HS-27A (cell line): ENCODE measurements at places on chromosomes 5 and 9.

DNA sequence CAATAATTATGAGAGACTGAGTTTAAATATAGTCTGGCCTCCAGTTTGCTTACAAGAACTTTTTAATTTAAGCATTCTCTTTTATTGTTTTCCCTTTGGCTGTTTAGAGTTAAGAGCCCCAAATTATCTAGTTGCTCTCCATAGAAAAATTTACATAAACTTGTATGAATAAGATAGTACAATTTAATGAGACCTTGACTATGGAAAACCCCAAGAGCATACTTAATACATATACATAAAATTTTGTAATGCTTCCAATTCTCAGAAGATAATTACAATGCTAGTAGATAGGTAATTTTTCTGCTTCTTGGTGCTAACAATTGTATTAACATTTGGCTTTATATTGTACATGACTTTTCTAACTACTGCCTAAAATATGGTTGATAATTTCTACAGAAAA is 20.3 kb upstream of the MSH3 start:
- no peak for DNase-seq

GRCh38 chr5:40503439-40503838 is 176.3 kb upstream of the PTGER4 start:
- DNase-seq = no peak

GRCh38 chr5:143084407-143084806 is 314.2 kb downstream of the ARHGAP26 start:
- no peak for DNase-seq

DNA sequence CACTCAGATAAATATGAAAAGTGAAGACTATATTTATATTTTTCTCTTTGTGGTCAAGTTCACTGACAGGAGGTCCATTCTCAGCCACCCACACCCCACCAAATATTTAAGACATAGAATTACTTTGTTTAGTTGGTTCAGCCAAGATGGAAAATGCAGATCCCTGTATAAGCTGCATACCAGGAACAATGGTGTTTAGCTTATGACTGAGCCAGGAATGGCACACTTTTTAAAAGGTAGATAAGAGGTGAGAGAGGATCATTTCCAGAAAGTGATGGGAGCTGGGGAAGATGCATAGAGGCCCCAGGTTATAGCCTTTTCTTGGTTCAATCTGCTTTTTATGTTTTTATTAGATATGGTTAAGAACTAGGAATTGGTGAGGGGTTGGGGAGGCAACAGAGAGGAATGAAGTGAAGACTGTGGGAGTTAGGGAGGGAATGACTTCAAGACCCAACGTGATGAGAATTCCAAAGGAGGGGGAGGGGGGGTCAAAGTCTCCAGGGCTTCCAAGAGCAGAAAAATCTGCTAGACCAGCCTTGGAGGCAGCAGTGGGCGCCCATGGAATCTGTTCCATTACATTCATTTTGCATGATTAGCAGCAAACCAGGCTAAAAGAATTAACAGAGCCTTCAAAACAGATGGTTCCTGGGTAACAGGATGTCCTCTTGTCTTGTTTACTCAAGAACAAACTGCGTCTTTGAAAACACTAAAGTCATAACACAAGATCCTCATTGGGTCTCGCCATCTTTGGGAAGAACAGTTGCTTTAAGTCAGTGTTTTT is 95.2 kb downstream of the FGF1 start:
- DNase-seq = no peak

GRCh38 chr5:143644727-143645126 is 167.2 kb upstream of the HMHB1 start:
- DNase-seq = no peak

- no peak for DNase-seq
Measured at GRCh38 chr5:177369645-177370440, 12.1 kb downstream of the RGS14 start.

GRCh38 chr5:60209146-60209840 is 315.8 kb upstream of the PDE4D start:
- no peak for DNase-seq

DNA sequence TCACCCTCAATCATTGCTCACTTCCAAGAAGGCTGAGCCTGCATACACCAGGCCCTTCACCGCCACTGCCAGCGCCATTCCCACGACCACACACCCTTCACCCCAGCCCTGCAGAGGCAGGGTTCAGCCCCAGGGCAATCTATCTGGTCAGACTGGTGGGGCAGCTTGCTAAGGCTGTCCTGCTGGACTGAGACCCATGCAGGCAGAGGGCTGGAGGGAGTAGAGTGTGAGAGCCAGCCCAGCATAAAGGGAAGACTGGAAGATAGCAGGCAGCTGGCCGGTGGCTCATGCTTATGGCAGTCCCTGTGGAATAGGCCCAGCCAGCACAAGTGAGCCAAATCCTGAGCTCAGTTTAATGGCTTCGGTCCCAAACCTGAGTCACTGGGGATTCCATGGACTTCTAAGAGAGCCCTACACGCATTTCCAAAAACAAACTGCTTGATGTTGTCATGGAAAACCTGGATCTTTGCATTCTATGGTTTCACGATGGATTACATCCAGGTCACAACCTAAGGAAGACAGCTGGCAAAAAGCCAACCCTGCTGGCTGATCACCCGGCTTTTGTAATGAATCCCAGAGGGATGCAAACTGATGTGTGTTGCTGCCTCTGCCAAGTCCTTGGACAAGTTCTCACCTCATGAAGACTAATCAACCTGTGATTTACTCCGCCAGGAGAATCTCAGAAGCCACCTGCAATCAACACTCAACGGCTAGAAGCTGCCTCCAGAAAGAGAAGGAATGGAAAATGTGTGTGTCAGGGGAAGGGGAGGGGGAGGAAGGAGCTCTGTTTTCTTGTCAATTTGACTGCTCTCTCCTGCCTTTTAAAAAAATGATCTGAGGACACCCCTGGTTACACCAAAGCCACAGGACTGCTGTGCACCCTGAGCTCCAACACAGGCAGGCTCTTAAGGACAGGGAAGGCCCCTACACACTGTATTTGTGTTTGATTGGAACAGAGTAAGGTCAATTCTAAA is 143.6 kb downstream of the LHFPL2 start:
- DNase-seq = peak; percentile 86

GRCh38 chr9:96612966-96613589 is 6.6 kb downstream of the CDC14B start:
- DNase-seq = no peak

GRCh38 chr5:75551471-75551870 is 39.8 kb downstream of the POLK start:
- peak; percentile 24 for DNase-seq

GRCh38 chr5:51621156-51621555 is 237.9 kb downstream of the ISL1 start:
- DNase-seq = no peak

DNA sequence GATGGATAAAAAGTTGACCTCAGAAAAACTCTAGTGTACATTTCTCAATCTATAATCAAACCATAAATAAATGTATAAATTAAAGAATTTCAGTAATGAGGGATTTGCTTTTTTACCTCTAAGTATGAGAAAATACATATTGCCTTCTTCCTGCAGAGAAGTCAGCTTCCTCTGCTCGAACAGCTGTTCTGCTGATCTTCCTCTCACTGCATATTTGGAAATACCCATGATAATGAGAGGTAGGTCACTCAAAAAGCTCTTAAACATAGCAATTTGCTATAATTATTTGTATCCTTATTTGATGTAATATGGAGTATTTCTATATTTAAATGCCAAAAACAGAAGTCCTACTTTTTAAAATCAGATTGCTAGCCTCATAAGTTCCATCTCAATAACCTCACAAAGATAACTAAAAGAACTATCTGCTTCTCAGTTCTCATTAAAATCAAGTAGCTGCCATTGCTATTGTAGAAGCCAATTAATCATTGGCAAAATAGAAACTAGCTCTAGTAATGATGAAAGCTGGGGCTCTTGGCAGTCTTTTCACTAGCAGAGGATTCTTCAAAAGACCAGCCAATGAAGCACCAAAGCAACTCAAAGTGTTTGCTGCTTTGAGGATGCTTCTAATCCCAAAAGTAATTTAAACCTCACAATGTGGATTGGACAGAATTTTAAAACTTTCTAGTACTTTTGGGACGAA is 35.7 kb upstream of the OR13D1 start:
- no peak for DNase-seq

DNA sequence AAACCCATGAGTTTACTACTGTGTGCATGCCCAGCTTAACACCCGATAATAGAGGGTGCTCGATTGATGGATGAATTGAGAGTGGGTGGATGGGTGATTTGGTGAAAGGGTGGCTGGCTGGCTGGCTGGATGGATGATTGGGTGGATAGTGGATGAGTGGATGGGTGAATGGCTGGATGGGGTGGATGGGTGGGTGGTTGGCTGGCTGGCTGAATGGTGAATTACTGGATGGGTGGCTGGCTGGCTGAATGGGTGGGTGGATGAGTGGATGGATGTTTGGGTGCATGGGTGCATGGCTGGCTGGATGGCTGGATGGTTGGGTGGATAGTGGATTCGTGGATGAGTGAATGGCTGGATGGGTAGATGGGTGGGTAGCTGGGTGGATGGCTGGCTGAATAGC is 201.1 kb downstream of the IRX1 start:
- DNase-seq = no peak

- DNase-seq = no peak
Measured at GRCh38 chr5:10631316-10631996, 67.6 kb downstream of the ANKRD33B start.

DNA sequence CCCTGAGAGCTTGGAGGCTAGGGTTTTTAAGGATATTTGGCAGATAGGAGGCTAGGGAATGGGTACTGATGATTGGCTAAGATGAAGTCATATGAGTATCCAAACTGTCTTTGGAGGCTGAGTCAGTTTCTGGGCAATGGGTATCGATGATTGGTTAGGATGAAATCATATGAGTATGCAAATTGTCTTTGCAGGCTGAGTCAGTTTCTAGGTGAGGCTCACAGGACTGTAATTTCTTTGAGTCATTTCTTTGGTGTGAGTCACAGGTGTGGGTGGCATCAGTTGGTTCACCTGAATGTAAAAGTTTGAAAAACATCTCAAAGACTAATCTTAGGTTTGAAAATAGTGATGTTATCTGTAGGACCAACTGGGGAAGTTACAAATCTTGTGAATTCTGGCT is 1068.0 kb downstream of the NR2F1-AS1 start:
- DNase-seq = no peak

DNA sequence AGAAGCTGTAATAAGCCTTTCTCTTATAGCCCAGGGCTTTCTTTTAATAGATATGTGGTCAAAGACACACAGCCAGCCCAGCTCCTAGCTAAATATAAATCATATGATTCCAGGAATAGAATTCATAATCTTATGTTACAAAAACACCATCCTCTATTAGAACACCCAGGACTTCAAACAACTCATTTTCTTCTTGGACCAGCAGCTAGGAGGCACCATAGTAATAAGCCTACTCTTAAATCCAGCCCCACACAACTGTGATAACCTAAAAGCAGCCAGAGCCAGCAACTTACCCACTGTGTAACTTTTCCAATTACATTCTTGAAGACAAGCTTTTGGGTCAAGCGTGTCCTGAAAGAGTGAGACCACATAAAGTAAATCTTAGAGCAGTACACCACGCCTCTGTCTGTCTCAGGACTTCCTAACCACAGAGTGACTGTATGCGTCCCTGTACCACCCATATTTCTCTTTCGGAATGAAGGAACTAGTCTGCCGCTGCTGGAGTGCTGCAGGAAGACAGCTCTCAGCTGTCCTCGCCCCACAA is 223.8 kb downstream of the TLE1 start:
- DNase-seq = no peak

DNA sequence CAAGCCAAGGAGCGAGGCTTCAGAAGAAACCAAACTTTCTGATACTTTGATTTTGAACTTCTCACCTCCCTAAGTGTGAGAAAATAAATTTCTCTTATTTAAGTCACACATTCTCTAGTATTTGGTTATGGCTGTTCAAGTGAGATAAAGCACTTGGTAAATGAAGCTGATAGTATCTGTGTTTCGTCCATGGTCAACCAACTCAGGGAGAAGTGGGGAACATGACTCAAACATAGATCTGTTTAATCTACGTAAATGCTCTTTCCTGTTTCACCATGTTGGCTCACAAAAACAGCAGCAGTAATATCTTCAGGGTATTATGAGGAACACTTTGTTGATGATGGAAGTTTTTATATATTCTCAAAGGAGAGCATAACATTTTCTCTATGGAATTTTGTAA is 2167.2 kb upstream of the C9orf72 start:
- no peak for DNase-seq

GRCh38 chr9:136527721-136528710 is 17.8 kb downstream of the NOTCH1 start:
- DNase-seq = no peak

DNA sequence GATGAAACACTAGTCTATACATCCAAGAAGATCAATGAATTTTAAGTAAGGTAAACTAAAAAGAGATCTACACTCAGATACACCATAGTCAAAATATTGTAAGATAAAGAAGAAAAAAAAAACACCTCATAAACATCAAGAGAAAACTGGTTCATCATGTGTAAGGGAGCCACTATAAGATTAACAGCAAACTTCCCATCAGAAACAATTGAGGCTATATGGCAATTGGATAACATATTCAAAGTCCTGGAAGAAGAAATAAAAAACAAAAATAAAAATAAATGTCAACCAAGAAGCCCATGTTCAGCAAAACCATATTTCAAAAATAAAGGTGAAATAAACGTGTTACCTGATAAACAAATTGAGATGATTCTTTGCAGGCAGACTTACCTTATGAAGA is 3.6 kb downstream of the OR13C8 start:
- DNase-seq = no peak

DNA sequence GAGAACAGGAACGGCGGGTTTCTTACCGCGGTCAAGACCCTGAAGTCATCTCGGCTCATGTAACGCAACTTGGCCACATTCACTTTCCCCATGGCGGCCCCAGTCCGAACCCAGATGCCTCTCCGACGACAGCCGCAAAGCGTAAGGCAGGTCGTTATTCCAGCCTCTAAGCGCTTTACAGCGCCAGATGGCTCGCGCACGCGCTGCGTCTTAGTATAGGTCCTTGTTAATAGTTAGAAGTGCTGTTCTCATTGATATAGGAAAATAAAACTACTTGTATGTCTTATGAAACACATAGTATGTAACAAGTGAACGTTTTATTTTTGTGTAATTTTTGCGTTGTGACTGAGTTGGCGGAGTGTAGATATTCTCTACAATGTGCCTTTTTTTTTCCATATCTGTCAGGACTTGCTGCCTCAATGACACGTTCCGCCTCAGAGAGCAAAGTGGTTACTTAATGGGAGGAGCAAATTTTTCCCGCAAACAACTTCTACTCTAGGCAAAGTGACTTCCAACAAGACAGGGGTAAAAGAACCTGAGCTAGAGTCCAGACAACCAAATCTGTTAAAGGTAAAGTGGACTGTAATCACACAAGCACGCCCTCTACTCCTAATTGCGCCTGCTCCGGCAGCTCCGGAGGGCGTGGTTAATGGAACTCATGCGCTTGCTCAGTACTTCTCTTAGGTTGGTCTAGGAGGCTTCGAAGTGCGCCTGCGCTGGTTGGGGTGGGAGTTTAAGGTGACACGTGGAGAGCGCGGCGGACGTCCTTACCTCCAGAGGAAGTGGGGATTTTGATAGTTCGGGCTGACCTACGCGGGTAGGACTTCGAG is at the start of gene RIOK2:
Gene RIOK2 (minus strand): TSS at position 148 of the 830 bp plus-strand sequence. CDS start 56 bp downstream, at position 92.
- peak; percentile 83 for DNase-seq

GRCh38 chr9:23644326-23644725 is 181.7 kb downstream of the ELAVL2 start:
- no peak for DNase-seq
